T-helper 22 cell (primary cell): ENCODE measurements at places on chromosomes 5 and 9.

GRCh38 chr5:15261269-15261995 lies 238.5 kb upstream of the FBXL7 start:
- DNase-seq, result no peak

DNA sequence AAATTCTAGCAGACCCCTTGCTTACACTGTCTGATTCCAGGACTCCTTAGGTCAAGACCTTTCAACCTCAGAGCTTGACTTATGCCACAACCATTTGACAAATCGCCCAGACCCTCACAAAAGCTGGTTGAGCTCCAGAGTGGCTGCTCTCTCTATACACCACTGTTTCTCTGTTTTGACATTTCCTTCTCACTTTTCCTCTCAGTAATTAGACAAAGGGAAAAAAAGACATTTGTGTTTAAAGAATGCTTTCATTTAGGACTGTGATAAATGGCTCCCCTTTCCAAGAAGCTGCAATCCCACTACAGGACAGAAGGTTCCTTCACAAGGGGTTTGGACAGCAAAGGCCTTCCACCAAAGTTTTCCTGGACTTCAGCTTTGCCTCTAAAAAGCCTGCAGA lies 601.3 kb downstream of the NR2F1-AS1 start:
- DNase-seq, result no peak

DNA sequence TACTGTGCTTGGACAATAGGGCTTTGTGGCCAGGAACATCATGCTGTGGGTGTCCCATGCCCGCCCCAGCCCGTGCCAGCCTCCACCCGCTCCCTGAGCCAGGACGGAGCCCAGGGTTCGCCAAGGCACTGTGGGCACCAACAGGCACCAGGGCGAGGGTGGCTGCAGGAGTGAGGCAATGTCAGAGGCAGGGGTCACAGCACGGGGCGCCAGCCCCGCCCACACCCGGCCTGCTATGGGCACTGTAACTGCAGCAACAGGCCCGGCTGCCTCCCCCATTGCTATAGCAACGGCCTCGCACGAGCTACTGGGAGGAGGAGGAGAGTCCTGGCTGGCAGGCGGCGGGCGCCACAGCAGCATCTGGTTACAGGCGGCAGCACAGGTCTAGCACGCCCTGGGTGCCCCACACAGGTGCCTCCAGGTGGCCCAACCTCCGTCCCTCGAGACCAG lies 2.5 kb downstream of the ABCA2 start:
- DNase-seq, result no peak

DNA sequence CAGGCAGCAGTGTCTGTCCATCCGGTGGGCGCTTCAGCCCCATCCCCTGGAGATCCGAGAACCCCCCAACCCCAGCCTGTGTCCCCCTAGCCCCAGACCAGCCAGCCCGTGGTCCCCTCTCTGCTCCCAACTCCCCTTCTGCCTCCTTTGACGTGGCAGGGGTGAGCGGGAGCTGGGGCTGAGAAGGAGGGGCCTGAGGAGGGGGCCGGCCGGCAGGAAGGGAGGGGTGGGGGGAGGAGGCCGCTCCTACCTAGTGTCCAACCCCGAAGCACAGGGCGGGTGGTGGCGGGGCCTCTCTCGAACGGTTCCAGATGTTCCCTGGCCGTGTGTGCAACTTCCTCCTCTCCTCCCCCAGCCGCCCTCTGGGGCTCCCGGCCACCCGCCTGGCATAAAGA lies 31.0 kb downstream of the GOLGA2 start:
- DNase-seq, result no peak

DNA sequence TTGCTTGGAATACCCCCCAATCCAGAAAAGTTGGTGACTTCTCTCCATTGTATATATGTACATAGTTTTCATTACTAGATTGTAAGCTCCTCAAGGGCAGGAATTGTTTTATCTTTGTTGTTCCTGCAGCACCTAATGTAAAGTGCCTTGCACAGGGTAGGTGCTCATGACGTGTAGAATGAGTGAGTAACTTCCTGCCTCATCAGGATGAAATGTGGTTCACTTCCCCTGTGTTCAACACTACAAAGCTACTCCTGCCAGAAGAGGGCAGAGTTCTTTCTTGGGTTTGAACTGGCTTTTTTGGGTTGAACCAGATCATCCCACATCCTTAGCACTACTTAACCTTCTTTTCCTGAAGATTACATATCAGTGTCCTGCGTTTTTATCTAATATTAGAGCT lies 23.9 kb downstream of the GTF3C4 start:
- DNase-seq, result no peak

GRCh38 chr5:177600508-177601018 lies 631 bp downstream of the B4GALT7 start:
- no peak for DNase-seq

GRCh38 chr5:42927730-42928129 lies 112.4 kb downstream of the ANXA2R start:
- DNase-seq, result no peak

GRCh38 chr5:110957934-110958333 lies 113.6 kb upstream of the TSLP start:
- DNase-seq, result no peak

DNA sequence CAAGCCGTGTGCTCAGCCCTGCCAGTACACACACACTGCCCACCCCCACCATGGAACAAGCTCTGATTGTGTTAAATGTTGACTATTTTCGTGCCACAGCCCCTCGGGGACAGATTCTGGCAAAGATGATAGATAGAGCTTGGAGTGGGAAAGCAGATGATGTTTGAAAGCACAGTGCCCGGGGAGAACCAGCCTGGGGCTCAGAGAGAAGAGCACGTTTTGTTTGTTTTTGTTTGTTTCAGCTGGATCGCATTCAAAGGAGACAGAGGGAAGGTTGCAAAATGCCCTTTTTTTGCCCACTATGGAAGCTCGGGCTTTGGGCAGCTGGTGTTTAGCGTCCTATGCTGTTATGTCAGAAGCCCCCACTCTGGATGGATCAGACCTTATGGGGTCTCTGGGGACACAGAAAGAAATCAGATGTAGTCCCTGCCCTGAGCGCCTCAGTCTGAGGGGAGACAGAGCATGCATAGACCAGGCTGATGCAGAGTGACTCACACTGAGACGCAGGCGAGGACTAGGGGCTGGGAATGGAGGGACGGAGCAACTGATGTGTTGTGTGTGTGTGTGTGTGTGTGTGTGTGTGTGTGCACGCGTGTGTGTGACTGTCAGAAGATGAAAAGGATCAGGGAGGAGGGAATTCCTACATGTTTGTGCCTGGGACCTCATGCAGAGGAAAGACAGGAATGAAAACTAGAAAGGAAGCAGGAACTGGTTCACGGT lies 229.7 kb downstream of the MELK start:
- DNase-seq, result no peak

GRCh38 chr5:54150841-54151240 lies 159.5 kb downstream of the ARL15 start:
- DNase-seq, result no peak

DNA sequence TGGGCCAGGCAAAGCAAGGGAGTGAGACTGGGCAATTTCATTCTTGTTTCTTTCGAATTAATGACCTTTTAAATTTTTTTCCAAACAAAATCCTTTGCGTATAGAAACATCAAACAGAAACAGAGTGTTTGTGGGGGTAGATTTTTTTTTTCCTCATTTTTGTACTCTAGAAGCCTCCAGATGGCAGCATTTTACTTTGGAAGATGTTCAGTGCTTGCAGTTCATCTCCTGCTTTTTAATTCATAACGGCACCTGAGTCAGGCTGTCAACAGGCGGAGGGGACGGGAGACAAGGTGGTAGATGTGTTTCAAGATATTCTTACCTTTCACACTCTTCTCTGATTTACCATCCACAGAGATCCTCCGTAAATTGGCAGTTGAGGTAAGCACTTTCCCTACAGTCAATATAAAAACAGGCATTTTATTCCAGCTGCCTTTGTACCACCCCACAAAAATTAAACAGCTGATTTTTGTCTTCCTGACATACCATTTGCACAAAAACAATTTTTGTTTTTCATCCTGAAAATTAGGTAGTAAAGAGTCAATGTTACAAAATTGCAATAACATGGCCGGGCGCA lies 99.5 kb upstream of the FBXL17 start:
- DNase-seq, result no peak

DNA sequence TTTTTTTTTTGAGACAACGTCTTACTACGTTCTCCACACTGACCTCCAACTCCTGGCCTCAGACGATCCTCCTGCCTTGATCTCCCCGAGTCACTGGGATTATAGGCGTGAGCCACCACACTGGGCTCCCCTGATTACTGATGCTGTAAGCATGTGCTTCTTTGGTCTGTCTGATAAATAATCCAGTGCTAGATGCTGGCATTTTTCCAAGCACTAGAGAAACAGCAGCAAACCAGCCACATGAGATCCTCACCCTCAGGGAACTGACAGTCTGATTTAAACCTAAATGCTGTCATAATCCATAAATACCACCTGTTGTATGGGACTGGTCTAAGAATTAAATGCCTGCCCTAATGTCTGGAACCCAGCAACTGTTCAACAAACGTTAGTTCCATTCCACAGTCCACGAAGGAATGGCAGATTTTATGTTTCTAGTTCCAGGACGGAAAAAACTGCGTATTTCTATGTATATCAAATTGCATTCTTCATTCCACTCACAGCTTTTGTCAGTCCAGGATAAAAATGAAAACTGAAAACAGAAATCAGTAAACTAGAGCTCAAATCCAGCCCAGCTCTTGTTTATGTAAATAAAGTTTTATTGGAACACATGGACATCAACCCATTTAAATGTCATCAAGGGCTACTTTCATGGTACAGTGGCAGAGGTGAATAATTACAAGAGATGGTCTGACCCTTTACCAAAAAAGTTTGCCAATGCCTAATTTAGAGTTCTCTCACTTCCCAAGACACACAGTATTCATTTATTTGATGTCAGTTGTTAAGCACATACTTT lies 20.1 kb downstream of the SLC35D2 start:
- DNase-seq, result no peak

- no peak for DNase-seq
These were observed 533.3 kb upstream of the CDH9 start for GRCh38 chr5:27571681-27572080.

DNA sequence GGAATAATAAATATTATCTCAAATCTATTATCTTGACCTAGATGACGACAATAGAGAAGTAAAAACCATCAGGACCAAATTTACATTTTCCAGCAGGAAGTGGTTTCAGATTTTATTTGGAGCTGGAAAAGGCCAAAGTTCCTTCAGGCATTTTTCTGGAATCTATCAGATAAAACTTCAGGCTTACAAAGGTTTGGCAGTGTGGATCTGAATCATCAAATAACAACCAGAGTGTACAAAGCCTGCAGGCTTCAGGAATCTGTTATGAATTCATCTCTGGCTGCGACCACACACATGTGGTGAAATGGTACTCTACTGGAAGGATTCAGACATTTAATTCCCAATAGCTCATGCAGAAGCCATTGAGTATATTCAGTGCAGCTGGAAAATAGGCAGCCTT lies 726.4 kb upstream of the GRAMD2B start:
- no peak for DNase-seq

- DNase-seq, result no peak
These were observed 131.3 kb downstream of the GLIS3 start for GRCh38 chr9:4168526-4168925.

DNA sequence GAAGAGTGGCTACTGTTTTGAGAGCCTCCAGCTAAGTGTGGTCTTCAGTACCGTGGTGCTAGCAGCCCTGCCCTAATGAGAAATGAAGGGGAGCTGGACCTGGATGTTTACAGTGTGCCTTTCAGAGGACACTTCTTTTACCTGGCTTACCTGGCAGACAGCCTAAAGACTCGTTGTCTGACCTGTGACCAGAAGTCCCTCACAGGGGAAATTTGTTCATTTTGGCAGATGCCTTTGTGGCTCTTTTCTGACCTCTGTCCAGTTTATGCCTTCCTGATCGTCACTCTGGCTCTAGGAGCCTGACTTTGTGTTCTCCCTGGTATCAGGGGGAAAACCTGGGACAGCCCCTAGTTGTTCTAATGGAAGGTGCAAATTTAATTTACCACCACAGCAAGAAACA lies 475.1 kb downstream of the DMRTA1 start:
- no peak for DNase-seq

DNA sequence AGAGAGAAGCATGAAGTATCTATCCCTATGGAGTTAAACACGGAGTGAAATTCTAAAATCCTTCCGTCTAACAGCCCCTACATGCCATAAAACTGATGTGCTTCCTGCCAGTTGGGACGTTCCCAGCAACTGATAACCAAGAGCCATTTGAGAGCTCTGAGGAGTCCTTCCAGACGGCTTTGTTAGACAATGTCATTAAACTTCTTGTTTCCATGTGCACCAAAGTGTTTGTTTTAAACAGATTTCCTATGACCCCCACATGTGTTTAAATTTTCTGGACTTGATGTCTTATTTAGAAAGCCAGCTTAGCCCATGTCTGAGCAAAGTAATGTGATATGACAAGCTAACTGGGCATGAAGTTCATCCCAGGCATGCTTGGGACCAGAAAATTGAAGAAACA lies 57.2 kb upstream of the LPAR1 start:
- no peak for DNase-seq

GRCh38 chr9:121788686-121789366 lies 137.4 kb downstream of the DAB2IP start:
- DNase-seq, result no peak

GRCh38 chr9:935348-935965 lies 41.0 kb upstream of the DMRT3 start:
- DNase-seq, result no peak

DNA sequence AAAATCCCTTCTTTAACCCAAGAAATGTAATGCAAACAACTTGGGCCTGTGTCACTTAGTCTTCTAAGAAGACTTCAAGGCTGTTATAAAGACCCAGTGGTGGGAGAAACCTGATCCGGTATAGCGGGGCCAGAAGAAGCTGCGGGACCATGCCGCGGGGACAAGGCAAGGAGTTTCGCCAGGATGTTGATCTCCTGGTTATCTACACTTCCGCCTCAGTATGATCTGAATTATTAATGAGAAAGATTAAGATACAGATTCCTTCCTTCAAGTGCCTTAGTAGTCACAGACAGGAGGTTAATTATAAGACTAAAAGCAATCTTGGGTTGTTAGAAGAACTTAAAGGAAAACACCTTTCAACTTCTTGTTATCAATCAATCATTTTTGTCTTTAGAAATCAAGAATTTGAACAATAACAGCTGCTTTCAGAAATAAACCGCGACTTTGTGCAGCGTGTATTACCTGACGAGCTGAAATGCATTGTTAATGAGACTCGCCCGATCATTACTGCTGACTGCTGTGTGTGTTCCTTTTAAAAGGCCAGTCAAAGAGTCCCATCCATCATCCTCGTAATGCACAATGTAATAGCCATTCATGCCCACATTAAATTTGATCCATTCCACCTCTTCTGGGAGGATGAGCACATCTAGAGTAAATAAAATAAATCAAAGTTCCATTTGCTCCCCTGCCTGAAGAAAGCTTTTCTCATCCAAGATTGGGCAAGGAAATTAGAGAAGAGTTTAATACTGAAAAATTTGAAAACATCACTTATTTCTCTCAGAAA lies 22.2 kb downstream of the ERAP1 start:
- DNase-seq, result no peak
